ENCODE measurements at places on chromosomes 7 and 10. TPM values are rescaled to one million over a fixed set of nuclear protein-coding genes. Genes with fewer than 3 reads are reported as not detected.

AQP1 gene
- total RNA-seq: 2.3 TPM

DNA sequence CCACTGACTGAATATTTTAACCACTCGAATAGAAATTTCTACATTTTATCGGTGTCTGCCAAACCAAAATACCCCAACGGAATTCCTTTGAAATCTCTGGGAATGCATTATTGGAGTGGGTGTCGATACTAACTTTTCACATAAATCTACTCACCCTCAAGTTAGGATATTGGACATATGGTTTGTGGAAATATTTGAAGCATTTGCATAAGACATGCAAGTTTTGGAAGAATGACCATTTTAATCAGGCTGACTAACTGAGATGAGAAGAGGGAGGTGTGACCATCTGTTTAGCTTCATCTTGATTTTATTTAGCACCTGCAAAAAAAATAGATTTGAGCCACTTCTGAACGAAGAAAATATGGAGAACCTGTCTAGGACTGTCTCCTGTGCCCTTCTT is 61.2 kb downstream of the KLF6 start:
- DNase-seq: no peak

SORCS1 gene
- 25.6 TPM for total RNA-seq

DNA sequence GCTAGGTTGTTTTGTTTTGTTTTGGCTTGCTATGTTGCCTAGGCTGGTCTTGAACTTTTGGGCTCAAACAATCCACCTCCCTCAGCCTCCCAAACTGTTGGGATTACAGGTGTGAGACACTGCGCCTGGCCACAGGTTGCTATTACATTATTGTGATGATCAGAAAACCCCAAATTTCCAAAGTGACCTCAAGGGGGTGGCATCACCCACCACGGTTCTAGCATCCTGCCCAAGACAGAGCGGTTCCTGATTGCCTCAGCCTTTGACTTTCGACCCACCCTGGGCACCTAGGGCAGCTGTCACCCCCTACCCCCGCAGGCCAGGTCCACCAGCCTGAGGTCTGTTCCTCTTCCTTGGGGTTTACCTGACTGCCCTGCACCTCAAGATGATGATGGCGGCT is 28.4 kb downstream of the SBDS start:
- no peak for DNase-seq

PTF1A gene
- 4.4 TPM for total RNA-seq

P4HA1 gene
- 43.6 TPM for total RNA-seq

- DNase-seq: no peak
These were observed 38.8 kb upstream of the CACUL1 start for GRCh38 chr10:118793545-118793944.

All from cerebellum (tissue), 4 donors.